Stimulated activated CD4-positive, alpha-beta T cell treated with anti-CD3 and anti-CD28 coated beads, Interleukin-1b, Interleukin-23, amount 100 ng/mL, for 1 hour (primary cell): ENCODE measurements at places on chromosomes 5 and 9.

DNA sequence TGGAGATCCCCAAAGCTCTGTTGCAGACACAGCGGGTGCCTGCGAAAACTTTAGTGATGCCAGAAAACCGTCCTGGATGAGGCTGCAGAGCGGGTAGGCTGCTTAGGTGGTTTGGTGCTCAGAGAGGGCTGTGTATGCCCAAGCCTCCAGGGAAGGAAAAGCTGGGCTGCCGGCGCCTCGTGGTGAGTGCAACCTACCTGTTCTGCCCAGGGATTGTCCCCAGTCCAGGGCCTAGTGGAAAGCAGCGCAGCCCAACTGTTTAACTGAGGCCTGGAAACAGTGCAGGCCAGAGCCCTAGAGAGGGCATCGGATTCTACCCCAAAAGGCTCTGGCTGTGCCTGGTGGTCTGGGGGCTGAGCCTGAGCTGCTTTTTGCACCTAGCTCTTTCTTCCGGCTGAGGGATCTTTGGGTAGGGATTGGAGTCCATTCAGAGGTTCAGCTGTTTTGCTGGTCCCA, 2.8 kb downstream of the LMX1B start:
- DNase-seq: no peak

DNA sequence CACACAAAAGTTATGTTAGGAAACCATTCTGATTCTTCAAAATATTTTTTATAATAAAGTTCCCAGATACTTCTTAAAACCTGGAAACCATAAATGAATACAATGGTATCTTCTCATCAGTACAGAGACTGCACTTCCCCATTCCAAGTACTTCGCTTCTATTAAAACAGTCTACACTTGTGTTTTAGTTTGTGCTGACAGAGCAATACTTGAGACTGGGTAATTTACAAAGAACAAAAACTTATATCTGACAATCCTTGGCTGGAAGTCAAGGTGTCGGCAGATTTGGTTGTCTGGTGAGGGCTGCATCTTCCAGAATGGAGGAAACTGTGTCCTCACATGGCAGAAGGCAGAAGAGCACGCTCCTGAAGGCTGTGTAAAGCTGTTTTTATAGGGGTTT, 70.1 kb downstream of the RFX3 start:
- DNase-seq: no peak

GRCh38 chr5:94113-94892, 2.3 kb downstream of the PLEKHG4B start:
- DNase-seq: no peak

DNA sequence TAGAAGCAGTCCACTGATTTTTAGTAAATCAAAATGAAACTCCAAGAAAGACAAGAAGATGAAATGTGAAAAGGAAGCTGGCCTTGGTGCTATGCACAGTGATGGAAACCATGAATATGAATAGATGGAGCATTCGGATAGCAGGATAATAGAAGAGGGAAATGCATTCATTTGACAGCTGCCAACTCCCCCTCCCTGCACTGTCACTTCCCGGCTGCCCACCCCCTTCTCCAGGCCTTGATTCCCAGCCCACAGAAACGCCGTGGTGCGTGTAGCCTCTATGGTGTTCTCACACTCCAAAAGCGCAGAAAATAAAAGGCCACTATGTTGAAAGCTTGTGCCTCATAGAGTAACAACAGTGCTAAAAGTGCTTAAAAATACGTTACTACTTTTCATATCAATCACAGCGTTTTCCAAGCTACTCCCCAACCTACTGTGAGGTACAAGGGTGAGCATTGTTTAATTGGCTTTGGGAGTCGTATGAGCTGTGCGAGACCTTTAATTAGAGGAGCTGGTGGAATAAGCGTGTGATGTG, 26.1 kb upstream of the IFNK start:
- no peak for DNase-seq

DNA sequence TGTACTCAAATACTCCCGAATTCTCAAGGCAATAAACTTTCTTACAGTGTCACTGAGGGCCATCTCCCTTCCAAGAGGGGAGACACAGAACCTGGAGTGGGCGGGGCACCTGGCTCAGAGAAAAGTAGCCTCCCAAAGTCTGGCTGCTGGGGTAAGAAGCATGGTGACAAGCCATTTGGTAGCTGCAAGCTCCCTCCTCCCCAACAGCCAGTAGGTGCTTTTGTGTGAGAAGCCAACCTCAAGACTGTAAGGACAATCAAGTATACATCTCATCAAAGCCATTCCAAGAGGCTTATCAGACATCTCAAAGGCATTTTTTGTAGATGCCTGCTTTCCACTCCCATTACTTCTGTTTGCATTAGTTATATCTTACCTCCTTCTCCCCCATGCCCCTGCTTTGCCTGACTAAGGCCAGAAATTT, 1.4 kb downstream of the DAB2 start:
- DNase-seq: no peak

DNA sequence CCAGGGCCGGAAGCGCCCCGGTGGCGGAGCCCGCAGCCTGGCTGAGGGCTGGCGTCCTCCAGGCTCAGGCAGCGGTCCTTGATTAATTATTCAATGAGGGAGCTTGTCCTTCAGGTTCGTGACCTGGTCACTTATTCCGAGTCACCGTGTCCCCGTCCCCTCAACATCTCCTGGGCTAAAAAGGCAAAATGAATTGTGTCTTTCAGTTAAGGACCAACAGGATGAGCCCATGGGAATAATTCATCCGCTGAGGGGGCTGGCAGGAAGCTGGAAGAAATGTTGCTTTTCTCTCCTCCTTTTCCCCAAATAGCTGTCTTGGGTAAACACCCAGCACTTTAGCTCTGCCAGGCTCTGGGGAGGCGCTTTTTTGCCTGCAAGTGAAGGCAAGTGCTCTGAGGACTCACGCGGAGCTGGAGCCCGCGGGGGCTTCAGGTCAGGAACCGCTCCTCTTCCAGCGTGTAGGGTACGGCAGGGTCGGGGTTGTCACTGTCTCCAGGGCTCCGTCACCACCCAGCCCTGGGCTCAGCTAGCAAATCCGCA, 13.1 kb downstream of the KCNT1 start:
- no peak for DNase-seq

GRCh38 chr9:123823194-123823947, 106.6 kb downstream of the DENND1A start:
- no peak for DNase-seq

GRCh38 chr9:21996438-21996837, 1.8 kb downstream of the CDKN2B-AS1 start:
- DNase-seq: no peak

DNA sequence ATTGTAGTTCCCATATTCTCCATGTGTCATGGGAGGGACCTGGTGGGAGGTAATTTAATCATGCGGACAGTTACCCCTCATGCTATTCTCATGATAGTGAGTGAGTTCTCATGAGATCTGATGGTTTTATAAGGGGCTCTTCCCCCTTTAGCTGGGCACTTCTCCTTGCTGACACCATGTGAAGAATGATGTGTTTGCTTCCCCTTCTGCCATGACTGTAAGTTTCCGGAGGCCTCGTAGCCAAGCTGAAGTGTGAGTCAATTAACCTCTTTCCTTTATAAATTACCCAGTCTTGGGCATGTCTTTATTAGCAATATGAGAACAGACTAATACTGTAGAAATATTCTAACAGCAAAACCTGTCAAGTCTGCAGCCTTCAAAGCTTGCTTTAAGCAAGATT, 293.2 kb downstream of the CTNND2 start:
- DNase-seq: no peak

DNA sequence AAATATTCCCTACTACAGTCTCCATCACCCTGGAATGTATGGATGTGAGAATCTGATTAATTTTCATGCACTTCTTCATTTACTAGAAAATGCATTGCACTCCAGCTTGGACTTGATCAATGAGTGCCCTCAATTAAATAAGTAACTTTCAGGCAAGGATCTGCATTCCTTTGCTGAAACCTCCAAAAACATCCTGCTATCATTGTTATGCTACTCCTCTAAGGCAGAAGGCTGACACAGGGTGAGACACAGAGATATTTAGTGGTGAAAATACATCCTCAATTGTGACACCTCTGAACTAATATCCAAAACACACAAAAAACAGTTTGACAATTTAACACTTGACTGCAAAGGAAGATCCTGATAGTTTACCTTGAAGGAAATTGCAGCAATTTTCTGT, 57.9 kb upstream of the CDH12 start:
- no peak for DNase-seq

- no peak for DNase-seq
Observed at GRCh38 chr5:107630184-107630583, 40.6 kb downstream of the EFNA5 start.

DNA sequence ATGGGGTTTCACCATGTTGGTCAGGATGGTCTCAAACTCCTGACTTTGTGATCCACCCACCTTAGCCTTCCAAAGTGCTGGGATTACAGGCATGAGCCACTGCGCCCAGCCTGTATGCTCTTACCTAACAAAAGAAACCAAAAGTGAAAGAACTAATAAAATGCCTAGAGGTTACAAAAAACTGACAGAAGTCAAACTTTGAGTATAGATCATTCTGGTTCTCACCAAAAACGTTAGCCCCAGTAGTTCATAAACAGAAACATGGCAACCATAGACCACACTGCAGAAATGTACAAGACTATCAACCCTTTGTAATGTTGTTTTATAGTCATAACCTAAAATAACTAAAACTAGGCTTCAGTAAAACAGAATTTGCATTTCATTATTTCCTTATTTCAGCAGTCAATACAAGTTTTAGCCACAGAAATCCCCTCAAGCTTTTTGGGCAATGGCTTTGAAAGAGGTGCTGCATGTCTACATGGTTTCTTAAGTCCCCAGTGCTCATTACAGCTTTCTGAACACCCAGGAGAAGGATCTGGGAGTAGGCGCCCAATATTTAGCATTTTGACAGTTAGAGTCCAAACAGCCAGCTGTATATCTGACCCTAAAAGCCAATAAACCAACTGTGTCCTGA, 72.5 kb downstream of the EPB41L4A start:
- no peak for DNase-seq

DNA sequence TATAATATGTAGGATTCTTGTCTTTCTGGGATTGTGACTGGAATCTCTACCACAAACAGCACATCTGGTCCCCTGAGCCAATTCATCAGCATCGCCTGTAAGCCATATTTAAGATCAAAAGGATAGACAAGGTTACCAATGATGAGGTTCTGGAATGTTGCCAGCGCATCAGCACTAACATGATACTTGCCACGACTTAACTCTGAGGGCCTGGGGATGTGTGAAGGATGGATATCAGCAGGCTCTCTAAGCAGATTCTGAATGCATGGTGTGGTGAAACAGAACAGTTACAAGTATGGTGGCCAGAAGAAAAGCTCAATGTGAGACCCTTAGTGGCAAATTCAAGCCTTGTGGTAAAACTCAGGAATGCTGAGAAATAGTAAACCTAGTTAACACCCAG, 143.0 kb downstream of the XRCC4 start:
- DNase-seq: no peak

- no peak for DNase-seq
Observed at GRCh38 chr9:100030548-100030947, 68.3 kb downstream of the ERP44 start.

DNA sequence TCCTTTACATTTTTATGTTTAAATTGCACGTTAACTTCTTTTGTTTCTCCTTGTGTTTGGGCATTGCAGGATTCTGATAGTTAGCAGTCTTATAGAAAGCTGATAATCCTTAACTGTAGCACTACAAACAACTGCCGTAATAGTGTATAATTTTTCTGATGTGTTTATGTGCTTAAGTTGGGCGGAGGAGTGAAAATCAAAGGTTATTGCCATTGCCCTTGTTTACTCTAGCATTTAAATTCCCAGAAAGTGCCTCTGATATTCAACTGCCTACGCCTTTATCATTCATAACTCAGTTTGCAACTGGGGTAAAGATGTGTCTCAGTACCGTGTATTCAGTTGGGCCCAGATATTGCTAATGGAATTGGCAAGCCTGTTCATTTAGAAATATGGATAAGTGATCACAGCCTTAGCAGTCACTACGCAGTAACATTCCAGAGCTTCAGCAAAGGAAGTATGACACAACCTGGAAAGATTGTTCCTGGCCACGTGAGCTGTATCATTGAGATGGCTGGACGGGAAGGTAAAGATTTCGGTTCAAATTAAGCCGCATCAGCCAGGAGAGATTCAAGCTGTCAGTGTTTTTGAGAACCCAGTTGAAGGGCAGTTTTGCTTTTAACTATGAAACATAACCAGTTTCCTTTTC, 28.1 kb upstream of the LRRTM2 start:
- DNase-seq: no peak

- DNase-seq: no peak
Observed at GRCh38 chr9:5773324-5773999, 59.5 kb downstream of the ERMP1 start.

- DNase-seq: no peak
Observed at GRCh38 chr5:149912226-149912871, 32.2 kb downstream of the PDE6A start.

GRCh38 chr9:120310035-120310434, 269.9 kb downstream of the CDK5RAP2 start:
- no peak for DNase-seq

- DNase-seq: no peak
Observed at GRCh38 chr9:99201603-99202002, 20.1 kb downstream of the ALG2 start.

GRCh38 chr5:6491196-6491918, 42.7 kb downstream of the UBE2QL1 start:
- no peak for DNase-seq

DNA sequence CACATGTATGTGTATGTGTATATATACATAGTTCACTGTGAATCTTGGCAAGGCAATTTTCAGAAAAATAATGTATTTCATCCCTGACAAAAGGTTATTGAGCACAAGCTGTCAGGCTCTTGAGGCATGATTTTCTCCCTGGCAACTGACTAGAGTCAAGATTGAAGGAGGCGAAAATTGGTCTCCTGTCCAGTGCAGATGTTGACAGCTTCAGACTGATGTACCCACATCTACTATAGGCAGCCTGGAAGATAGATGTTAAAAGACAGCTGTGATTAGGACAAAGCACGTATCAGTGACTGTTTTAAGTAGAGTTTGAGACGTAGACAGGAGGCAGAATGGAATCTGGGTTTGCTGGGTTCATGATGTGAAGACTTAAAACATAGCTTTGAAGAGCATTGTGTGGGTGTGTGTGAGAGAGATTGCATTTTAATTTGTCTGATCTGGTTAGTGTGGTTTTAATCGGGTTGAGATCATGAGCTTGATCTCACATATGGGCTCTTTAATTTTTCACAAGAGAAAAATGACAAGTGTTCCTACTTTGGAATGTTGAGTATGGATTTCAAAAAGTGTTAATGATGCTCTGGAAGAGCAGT, 39.1 kb downstream of the CTNNA1 start:
- DNase-seq: no peak

DNA sequence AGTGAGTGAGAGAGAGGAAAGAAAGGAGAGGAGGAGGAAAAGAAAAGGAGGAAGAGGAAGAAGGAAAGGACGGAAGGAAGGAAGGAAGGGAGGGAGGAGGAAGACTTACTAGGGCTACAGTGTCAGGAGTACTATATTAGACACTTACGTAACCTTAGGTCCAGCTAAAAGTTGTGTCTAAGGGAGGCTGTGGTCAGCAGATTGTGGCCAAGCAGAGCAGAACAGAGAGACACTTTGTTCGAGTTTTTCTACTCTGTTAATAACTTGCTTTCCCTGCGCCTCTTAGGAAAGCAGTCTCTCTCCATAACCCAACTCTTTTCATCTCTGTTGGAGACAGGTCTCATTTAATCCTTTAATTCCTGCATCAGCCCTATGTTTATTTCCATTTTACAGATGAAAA, 138.9 kb downstream of the KCNN2 start:
- DNase-seq: no peak

- no peak for DNase-seq
Observed at GRCh38 chr5:170301981-170302652, 4.5 kb upstream of the LCP2 start.
